ENCODE measurements at places on chromosomes 6 and 20.

DNA sequence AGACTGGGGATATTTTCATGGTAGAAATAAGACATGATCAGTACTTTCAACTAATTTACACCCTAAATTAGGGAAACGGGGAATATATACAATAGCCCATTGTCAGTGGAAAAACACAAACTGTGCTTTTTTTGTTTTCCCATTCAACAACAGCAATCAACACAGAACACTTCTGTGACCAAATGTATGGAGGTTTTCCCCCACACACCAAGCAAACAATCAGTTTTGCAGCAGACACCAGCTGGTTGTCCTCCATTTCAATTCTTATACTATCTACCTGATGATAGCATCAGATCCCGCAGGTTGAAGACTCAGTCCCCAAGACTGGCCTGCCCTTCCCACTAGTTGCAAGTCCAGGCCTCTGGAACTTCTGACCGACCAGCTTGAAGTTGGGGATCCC is 4.5 kb downstream of the HINT3 start:
- no peak for DNase-seq

DNA sequence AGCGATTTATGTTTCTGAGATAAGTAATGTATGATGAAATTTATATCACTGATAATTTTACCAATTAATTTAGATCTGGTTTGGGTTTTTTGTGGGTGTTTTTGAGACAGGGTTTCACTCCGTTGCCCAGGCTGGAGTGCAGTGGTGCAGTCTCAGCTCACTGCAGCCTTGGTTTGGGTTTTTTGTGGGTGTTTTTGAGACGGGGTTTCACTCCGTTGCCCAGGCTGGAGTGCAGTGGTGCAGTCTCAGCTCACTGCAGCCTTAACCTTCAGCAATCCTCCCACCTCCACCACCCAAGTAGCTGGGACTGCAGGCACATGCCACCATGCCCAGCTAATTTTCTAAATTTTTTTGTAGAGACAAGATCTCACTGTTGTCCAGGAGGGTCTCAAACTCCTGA is 13.0 kb downstream of the MRS2 start:
- DNase-seq: no peak

DNA sequence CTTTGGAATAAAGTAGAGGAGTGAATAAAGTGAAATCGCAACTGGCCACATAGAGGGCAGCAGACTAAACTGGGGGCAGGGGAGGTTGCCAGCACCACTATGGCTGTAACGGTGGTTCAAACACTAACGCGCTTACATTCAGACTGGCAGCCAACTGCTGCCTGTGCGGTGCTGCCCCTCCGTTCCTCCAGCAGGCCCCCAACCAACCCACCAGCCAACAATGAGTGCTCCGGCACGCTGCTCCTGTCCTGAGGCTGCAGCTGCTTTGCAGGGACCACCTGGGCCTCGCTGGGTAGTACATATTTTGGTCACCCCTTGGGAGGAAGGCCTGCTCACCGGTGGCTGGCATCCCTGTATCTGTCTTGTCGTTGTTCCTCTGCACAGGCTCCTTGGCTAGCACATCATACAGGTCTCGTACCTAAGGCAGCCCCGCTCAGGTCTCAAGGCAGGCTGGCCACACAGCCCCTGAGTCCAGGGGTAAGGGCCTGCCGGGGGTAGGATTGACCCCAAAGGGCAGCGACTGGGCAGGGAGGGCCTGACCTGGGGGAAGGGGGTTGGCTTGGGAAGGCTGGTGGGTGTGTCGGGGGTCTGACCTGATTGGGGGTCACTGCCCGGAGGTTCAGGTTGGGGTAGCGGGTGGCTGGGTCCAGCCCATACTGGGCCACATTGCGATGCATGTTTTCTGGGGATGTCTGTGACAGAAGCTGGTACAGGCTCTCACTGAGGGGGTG is 6.3 kb downstream of the MICAL1 start:
- no peak for DNase-seq

DNA sequence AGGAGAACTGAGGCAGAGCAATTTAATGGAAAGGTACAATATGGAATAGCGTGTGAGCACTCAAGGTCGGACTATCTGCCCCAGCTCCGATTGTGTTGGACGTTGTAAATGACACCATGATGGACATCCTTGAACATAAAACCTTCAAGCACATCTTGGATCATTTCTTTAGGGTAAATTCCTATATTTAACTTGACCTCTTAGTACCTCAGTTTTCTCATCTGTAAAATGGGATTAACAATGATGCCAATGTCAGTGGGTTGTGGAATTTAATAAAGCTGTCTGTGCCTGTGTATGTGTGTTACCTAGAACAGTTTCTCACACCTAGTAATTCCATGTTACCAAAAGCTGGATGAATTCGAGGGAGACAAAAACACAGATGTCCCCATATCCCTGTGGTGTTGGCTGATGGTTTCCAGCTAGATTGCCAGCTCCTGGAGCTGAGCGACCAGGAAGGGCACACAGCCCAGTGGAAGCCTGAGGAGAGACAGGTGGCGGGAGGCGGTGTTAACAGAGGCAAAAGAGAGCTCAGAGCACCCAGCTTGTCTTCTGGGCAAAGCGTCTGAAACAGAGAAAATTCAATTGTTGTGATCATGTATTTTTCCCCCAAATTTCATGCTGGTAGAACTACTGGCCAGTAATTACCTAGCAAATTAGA is 32.6 kb downstream of the MDFI start:
- DNase-seq: peak; percentile 25

GRCh38 chr6:15368186-15368585 is 122.3 kb downstream of the JARID2 start:
- DNase-seq: no peak

GRCh38 chr6:121503589-121503991 is 68.1 kb downstream of the GJA1 start:
- DNase-seq: no peak

- peak; percentile 43 for DNase-seq
Observed at GRCh38 chr20:59825944-59826759, 107.3 kb downstream of the SYCP2 start.

- DNase-seq: no peak
Observed at GRCh38 chr6:129583866-129584265, 126.1 kb downstream of the ARHGAP18 start.

GRCh38 chr6:34150766-34151165 is 4.9 kb upstream of the GRM4 start:
- no peak for DNase-seq

GRCh38 chr6:147973806-147974205 is 368.8 kb upstream of the SASH1 start:
- no peak for DNase-seq

DNA sequence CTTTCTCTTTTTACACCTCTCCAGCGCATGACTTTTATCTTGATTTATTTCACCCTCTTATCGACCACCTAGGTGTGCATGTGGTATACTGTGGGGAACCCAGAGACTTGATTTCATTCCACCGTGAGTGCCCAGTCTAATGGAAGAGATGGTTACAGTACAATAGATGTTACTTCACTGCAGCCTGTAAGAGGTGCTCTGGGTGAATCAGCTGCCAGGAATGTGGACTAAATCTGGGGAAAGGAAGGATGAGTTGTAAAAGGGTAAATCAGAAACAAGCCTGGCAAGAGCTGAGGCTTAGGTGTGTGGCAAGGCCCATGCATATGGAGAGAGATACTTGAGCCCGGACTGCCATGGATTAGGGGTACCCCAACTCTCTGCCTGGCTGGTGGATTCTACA is 7.4 kb downstream of the STK35 start:
- no peak for DNase-seq

DNA sequence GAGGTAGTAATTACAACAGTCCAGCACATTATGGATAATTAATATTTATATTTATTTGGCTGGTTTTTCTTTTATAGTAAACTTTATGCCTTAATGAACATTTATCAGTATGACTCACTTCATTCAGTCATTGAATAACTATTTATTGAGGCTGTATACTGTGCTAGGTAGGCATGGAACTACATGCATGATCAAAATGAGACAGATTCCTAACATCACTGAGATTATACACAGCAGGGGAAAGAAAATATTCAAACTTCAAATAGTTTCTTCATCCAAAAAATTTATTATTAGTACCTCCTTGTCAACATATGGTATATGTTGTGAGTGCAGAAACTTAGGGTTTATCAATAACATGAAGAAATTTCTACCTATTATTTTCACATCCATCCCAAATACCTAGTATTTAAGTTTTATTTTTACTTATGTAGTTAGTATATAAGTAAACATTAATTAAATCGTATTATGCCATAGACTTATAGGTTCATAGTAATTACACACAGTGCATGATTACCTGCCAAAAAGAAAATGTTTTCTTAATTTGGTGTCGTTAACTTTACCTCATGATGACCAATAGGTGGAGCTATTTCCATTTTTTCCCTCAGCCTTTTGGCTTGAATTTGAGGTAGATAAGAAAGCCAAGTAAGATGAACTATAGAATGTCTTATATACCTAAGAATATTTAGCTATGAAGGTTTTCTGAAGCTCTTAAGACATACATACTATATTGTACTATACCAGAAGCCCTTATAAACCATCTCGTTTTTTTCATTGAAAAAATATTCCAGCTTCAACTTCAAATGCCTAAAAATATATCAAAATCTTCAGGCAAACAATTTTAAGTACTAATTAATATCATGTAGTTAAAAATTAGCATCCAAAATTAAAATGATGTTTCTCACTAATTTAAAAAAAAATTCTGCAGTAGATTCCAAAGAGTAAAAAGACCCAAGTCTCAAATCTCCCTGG is 12.5 kb upstream of the TMEM30A start:
- DNase-seq: peak; percentile 69

GRCh38 chr6:121222656-121223055 is 111.6 kb downstream of the TBC1D32 start:
- no peak for DNase-seq

DNA sequence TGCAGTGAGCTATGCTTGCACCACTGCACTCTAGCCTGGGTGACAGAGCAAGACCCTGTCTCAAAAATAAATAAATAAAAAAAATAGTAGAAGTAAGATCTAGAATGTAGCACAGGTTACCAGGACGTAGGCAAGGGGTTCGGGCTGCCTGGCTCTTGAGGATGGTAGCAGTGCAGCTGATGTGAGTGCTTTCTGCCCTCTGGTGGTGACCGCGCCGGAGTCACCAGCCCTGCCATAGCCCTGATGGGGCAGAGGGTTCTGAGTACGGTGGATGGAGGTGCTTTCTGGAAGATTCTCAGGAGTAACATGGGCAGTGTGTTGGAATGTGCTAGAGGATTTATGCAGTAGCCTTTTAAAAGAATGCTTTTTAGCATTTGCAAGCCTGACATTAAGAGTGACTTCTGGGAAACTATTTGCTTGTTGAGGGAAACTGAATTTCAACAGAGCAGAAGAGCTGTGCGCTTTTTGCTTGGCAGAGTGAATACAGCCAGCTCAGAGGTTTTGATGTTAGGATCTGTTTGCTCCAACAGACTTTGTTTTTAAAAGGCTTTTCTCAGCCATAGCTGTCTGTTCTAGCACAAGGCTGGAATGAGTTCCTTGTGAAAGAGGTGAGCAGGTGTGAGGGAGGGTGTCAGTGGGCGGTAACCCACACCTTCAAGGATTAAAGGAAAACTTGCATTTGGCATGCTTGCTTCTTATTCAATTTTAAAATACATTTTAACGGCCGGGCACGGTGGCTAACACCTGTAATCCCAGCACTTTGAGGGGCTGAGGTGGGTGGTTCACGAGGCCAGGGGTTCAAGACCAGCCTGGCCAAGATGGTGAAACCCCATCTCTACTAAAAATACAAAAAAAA is 65.9 kb downstream of the PTPN1 start:
- peak; percentile 6 for DNase-seq

- no peak for DNase-seq
Observed at GRCh38 chr6:168640181-168640580, 199.2 kb downstream of the SMOC2 start.

DNA sequence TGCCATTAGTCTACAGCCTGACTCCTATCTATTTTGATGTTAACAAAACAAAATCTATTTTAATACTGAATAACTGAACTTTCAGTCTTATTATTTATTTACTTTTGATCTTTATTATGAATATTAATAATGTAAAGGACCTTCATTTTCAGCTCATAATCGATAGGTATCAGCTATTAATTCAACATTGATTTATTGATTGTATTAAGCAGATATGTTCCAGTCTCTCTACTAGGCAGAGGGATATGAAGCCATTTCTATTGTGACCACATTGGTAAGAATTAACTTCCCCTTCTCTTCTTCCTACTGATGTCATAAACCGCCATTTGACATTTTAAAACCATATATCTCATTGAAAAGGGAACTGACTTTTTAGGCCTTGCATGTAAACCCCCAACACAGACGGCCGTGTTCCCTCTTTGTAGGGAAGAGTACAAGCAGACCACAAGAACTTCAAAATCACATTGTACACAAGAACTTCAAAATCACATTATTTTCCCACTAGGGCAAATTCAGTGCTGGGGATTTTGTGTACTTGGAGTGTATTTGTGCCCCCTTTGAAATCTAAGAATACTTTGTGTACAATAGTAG is 69.5 kb upstream of the FABP7 start:
- no peak for DNase-seq

GRCh38 chr6:146498309-146498708 is 45.3 kb upstream of the RAB32 start:
- DNase-seq: peak; percentile 71

DNA sequence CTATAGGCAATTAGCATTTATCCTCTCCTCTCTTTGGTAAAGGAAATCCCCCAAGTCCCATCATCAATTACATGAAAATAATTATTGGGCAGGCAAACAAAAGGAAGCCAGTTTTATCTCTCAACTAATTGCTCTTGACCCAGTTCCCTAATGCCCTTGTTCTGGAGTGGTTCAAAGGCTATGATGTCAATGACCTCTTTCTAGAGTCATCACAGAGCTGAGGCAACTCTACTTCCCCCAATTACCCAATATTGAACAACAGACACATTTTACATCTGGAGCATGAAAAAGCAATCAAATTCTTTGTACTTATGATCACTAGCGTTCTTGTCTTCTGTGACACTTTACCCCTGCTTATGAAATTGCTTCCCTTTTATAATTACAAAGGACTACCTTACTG is 43.5 kb downstream of the NT5E start:
- no peak for DNase-seq

DNA sequence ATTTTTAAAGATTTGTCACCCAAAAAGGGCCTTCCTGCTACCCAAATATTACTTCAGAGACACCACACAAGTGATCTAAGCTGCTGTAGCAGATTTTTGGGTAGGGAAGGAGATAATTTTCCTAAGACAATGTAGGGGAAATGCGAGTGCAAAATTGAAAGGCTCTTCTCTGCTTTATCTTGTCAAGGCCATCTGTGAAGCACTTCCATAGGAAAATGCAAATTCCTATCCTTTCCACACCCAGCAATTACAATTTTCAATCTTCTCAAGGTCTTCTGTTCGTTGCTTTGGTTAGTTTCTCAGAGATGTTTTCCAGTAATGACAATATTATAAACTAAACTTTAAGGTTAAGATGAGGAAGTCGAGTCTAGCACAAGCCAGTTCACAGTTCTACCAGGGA is 53.4 kb downstream of the HDGFL1 start:
- no peak for DNase-seq
